Activated CD4-positive, alpha-beta T cell treated with anti-CD3 and anti-CD28 coated beads, Interleukin-2, amount 50 U/mL, for 16 hours (primary cell): ENCODE measurements at places on chromosomes 16 and 17.

DNA sequence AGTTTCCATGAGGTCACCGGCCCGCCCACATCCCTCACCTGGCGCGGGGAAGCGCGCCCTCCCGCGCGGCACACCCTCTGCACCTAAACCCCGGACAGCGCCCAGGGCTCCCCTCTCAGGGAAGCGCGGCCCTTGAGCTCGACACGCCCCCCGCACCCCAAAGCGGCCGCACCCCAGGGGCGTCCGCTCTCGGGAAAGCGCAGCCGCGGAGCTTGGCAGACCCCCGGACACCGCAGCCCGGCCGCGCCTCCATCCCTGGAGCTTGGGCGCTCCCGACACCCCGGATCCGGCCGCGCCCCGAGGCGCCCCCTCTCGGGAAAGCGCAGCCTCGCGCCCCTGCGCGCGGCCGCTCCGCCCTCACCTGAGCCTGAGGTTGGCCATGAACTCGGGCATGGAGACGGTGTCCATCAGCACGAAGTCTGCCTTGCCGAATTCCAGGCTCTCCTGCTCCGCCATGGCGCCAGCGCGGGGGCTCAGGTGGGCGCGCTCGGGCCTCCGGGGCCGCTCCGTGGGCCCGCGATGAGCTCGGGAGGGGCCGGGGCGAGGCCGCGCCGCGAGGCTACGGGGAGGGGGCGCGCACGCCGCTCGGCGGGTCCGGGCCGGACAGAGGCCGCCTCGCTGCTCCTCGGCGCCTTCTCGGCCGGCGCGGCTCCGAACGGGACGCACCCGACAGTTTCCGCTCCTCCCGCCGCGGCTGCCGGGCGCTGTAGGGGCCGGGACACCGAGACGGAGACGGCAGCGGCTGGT lies at the start of gene MYO1D:
Gene MYO1D, minus strand, starts transcription at position 708 of the 747 bp plus-strand sequence. Its CDS starts 252 bp downstream, at position 456.
- DNase-seq = peak; percentile 51

GRCh38 chr17:1744551-1745512 lies 2.2 kb downstream of the SERPINF2 start:
- DNase-seq = no peak

DNA sequence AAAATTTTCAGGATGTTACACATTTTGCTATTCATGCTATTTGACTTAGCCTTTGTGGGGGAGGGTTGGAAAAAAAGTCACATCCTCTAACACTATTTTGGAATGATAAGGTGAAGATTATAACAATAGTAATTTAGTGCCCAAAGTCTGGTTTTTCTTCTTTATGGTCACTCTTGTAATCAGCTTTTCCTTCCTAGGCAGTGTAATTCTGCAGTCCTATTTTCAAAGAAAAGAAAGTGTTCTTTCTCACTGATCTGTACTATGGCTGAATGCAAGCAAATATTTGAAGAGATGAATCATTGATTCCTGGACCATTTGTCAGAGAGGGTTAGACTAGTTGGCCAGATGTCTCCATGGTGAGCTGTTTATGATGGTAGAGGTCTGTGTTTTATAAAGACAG lies 8.4 kb downstream of the RSPRY1 start:
- no peak for DNase-seq

GRCh38 chr17:62641153-62641552 lies 13.7 kb downstream of the MRC2 start:
- DNase-seq = no peak

DNA sequence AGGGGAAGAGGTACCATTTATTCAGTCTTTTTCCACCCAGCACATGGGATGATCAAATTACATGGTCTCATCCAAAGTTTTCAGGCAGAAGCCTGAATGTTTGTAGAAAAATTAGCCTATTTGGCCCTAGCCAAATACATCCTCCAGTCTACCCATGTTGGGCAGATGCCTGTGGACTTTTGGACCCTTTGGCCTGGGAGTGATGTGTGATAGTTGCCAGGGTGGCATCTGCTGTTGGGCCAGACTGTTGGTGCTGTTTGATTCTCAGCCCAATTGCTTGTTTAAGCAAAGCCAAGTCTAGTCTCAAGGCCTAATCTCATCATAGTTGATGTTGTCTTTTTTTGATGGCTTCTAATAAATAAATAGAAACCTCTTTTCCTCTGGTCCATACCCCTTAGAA lies 419.0 kb downstream of the CDH13 start:
- no peak for DNase-seq

DNA sequence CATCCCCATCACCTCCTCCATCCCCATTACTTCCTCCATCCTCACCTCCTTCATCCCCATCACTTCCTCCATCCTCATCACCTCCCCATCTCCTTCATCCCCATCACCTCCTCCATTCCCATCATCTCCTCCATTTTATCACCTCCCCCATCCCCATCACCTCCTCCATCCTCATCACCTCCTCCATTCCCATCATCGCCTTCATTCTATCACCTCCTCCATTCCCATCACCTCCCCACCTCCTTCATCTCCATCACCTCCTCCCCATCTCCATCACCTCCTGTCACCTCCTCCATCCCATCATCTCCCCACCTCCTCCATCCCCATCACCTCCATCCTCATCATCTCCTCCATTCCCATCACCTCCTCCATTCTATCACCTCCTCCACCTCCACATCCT lies 116.4 kb downstream of the SEC14L1 start:
- no peak for DNase-seq

GRCh38 chr17:51948128-51948527 lies 210.4 kb downstream of the CA10 start:
- DNase-seq = no peak

GRCh38 chr17:78723001-78723796 lies 58.9 kb downstream of the CYTH1 start:
- DNase-seq = no peak

GRCh38 chr17:76208120-76208519 lies 32.2 kb downstream of the RNF157 start:
- DNase-seq = peak; percentile 34

- peak; percentile 33 for DNase-seq
Observed at GRCh38 chr16:4404247-4404966, 12.0 kb downstream of the CORO7 start.

- DNase-seq = no peak
Observed at GRCh38 chr16:75267631-75268264, 16.3 kb upstream of the BCAR1 start.

- DNase-seq = peak; percentile 42
Observed at GRCh38 chr16:17194190-17194780, 276.5 kb downstream of the XYLT1 start.

GRCh38 chr16:35664091-35664693 lies 2204.8 kb downstream of the TP53TG3F start:
- no peak for DNase-seq

DNA sequence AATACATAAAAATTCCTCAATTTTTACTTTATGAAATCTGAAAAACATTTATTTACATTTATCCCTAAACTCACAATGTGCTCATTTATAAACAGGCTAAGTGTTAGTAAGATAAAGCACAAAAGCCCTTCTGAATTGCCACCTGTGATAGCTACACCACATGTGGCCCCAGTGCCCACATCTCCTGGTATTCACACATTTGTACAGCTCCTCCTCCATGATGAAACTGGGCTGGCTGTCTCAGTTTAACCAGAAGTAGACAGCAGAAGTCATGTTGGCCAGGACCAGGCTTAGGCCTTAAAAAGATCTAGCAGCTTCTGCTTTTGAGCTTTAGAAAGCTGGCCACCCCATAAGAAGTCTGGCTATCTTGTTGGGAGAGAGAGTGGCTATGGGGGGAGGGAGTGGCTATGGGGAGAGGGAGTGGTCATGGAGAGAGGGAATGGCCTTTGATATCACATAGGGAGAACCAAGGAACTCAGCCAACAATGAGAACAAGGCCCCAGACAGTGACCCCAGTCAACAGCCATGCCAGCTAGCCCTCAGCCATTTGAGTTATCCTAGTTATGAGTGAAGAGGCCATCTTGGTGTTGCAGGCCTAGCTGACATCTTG lies 47.4 kb downstream of the CEP95 start:
- DNase-seq = no peak

GRCh38 chr16:1784977-1785845 lies 2.5 kb downstream of the NUBP2 start:
- no peak for DNase-seq

DNA sequence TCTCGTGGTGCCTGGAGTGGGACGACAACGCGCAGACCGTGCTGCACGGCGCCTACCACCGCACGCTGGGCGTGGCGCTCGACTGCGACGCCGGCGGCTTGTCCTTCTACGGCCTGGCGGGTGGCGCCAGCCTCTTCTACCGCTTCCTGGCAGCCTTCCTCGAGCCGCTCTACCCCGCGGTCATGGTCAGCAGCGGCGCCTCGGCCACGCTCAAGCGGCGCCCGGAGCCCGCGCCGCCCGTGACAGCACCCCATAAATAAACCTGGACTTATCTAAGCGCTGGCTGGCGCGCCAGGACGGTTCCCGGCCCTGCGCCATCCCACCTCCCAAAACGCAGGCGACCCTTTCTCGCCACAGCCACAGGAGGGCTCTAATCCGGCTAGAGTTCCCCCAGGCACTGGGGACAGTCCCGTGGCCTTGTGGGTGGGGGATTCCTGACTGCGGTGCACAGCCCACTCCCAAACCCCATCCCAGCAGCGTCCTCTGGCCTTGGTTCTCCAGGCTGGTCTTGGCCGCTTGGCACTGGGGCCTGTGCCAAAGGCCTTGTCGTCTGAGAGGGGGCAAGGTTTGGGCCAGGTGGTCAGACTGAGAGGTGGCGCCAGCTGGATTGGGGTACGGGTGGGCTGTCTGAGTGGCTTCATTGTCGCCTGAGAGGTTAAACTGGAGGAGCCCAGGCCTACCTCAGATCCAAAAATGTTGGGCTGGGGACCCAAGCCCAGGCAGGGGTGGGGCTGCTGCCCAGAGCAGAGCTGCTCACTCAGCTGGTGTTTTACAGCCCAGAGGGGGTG lies 10.1 kb upstream of the SLC16A5 start:
- DNase-seq = peak; percentile 46

DNA sequence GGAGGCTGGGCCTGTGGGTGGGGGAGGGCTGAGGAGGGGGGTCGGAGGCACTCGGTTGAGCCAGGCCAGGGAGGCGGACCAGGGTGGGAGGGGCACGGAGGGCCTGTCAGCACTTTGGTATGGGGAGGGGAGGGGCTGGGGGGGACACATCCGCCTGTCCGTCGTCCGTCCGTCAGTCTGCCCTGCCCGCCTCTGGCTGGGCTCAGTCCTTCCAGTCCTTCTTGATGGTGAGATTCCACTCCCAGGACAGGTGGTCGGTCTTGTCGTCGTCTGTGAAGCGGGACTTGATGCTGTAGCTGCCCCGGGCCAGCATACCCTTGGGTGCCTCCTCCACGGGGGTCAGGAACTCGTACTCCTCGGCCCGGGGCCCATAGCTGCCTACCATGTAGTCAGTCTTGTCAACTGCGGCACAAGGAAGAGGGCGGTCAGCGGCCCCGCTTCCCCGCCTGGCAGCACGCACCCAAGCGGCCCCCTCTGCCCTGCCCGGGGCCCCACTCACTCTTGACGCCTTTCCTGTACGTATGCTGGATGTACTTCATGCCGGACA lies 2.4 kb downstream of the ARHGDIA start:
- no peak for DNase-seq

DNA sequence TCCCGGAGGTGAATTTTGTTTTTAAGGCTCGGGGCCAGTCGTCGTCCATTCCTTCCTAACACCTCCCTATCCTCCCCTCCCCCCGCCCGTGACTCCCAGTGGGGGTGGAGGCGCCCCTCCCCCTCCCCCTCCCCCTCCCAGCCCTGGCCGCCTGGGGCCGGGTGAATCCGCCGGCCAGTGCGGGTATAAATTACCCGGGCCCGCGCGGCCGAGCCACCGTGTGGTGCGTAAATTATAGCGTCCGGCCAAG lies 2.0 kb upstream of the GSE1 start:
- DNase-seq = no peak

DNA sequence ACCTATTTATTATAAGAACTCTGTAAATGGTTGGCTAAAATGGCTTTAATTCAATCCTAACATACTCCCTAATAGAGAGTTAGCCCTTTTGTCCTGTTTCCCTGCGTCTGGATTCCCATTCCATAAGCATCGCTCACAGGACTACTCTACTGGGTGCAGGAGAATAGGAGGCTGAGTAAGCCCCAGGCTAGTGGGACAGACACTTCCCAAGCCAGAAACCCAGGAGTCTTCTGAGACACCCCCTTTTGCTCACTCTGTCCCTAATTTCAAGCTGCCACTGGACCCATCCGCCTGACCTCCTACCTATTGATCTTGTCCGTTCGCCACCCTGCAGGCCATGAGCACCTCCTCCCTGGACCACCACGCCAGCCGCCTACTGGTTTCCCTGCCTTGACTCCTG lies 16.7 kb upstream of the TOB1 start:
- DNase-seq = no peak

- no peak for DNase-seq
Observed at GRCh38 chr17:74276051-74276476, 2.0 kb downstream of the DNAI2 start.

- no peak for DNase-seq
Observed at GRCh38 chr17:82718986-82719685, 2.6 kb downstream of the FN3KRP start.
